ENCODE measurements at places on chromosomes 1 and 21.

DNA sequence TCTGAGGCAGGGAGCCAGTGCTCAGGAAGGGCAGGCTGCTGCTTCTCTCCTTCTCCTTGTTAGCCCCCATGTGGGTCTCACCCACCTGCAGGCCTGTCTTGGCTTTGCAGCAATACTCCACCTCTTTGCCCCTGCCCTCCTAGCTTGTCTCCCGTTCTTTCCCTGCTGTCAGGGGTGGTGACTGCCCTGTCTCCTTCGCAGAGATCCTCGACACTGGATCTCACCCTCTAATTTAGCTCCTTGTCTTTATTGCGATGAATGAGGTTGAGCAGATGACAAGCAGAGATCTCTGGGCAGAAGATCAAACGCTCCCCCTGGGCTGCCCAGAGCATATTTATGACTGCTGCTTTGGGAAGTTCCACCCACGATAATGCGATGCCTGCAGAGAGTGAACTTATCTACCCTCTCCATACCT lies 199.2 kb downstream of the ROR1 start:
- H3K27ac ChIP-seq: no peak overlapping the region
- no peaks in the 10 kb centered on the region for H3K4me1 ChIP-seq
- H3K4me3 ChIP-seq: no peak overlapping the region
- no peaks in the 10 kb centered on the region for H3K36me3 ChIP-seq
- DNase-seq: no peak

- H3K4me3 ChIP-seq: no peak overlapping the region
- no peaks in the 10 kb centered on the region for H3K4me1 ChIP-seq
- no peak overlapping the region for H3K27ac ChIP-seq
- H3K27me3 ChIP-seq: no peaks in the 10 kb centered on the region
- no peaks in the 10 kb centered on the region for H3K36me3 ChIP-seq
These were observed 104.3 kb downstream of the FAM78B start for GRCh38 chr1:166062421-166063070.

DNA sequence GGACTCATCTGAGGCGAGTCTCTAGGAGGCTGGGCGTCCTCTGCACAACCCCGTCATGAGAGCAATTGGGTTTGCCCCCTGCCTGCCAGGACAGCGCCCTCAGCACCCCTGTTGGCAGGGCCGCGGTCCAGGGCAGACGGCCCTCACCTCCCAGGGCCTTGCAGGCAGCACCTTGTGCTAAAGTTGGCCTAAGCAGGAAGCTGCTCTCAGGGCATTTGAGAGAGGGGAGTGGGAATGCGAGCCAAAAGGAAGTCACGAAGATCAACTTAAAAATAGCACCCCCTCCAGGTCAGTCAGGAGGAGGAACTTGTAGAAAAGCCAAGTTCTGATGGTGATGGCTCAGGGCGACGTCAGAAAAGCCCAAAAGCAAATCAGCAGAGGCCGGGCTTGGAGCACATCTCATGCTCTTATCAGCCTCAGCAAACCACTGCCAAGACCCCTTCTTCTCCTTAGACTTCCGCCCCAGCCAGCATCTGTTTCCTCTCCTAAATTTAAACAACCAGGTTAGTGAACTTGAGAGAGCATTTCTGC lies 12.6 kb upstream of the ADORA3 start:
- no peak for DNase-seq
- H3K27me3 ChIP-seq: no peaks in the 10 kb centered on the region
- H3K4me1 ChIP-seq: peaks cover 54% of the 10 kb centered on the region

DNA sequence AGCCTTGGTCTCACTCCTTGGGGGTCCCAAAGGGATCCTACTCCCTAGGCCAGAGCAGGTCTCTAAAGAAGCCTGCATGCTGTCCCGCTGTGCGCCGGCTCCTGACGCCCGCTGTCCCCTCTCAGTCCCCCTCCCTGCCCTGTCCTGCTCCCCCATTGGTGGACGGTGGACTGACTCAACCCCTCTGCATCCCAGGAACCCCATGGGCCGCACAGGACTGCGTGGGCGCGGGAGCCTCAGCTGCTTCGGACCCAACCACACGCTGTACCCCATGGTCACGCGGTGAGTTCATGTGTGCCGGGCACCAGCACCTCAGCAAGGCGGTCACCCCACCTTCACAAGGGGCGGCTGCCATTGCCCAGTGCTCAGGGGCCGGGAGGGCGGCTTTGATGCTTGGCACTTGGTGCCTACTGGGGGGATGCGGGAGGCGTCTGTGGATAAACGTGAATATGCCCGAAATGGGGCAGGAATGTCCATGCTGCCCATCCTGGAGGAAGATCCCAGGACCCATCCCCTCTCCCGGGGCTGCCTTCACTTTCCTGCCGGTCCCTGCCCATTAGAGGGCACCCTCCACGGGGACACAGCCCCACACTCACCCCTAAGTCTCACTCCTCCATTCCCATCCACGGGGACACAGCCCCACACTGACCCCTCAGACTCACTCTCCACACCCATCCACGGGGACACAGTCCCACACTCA lies 20.2 kb upstream of the LRRC3 start:
- H3K36me3 ChIP-seq: no peaks in the 10 kb centered on the region
- H3K4me3 ChIP-seq: no peak overlapping the region
- DNase-seq: no peak
- H3K27ac ChIP-seq: no peak overlapping the region
- no peaks in the 10 kb centered on the region for H3K4me1 ChIP-seq
- H3K27me3 ChIP-seq: no peaks in the 10 kb centered on the region

DNA sequence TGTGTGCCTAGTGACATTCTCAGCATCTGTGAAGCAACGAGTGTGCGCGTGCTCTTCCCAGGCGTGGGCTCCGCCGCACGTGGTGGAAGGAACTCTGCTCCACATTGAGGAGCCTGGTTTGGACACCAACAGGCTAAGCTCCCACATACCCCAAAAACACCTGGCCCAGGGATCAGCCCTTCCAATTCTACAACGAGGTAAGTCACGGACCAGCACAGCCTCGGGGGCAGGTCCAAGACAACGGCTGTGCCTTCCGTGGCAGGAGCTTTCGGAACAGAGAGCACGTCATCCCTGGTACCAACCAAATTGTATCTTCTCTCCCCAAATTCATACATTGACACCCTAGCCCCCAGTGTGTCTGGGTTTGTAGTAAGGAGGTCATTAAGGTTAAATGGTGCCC lies 27.2 kb upstream of the PDE9A start:
- no peaks in the 10 kb centered on the region for H3K27me3 ChIP-seq
- no peaks in the 10 kb centered on the region for H3K36me3 ChIP-seq
- H3K4me3 ChIP-seq: no peak overlapping the region
- peaks cover 1% of the 10 kb centered on the region for H3K4me1 ChIP-seq
- DNase-seq: no peak

DNA sequence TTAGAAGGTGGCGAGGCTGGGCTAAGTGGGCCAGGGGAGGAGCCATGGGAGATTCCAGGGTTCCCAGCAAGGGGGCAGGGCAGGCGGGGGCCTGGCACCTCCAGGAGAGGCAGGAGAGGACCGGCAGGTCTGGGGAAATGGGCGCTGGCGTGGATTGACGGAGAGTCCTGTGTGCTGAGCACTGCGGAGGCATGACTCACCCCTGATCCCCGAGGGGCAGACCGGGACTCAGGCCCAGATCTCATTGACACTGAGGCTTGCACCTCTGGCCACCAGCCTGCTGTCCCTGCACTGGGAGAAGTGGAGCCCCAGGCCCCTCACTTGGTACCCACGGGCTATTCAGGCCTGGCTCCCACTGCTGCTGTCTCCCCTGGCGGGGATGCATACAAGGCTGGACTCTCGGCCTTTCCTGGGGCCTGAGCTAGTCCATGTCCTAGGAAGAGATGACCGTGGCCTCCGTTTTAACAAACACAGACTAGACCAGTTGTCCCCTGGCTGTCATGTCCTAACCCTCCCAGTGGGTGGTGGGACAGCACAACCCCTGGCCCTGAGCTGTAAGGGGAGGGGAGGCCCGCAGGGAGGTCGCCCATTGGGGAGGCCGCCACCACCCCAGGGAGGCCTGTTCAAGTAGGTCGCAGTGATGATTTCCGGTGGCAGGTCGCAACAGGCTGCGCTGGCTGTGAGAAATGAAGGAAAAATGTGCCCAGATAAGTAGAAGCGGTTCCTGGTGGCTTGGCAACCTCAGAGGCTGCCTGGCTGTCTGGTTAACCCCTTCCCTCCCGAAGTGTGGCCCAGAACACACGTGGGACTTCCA lies 39.7 kb downstream of the RIPK4 start:
- H3K4me3 ChIP-seq: no peak overlapping the region
- no peaks in the 10 kb centered on the region for H3K36me3 ChIP-seq
- no peak for DNase-seq
- no peaks in the 10 kb centered on the region for H3K4me1 ChIP-seq
- peaks cover 4% of the 10 kb centered on the region for H3K27me3 ChIP-seq

GRCh38 chr1:37476460-37477197 lies 2.2 kb downstream of the ZC3H12A start:
- H3K4me1 ChIP-seq: peaks cover 70% of the 10 kb centered on the region
- peaks cover 45% of the 10 kb centered on the region for H3K36me3 ChIP-seq
- DNase-seq: no peak
- H3K4me3 ChIP-seq: peak overlapping the region; percentile 99
- peak overlapping the region; percentile 98 for H3K27ac ChIP-seq
- no peaks in the 10 kb centered on the region for H3K27me3 ChIP-seq

GRCh38 chr1:237041795-237042525 lies at the start of gene RYR2:
TSS of gene RYR2 (plus strand) at chr1:237042184. CDS start at chr1:237042522, 338 bp downstream.
- peaks cover 6% of the 10 kb centered on the region for H3K27me3 ChIP-seq
- H3K27ac ChIP-seq: no peak within 1 kb of the TSS
- no peak for DNase-seq
- no peaks in the 10 kb centered on the region for H3K4me1 ChIP-seq
- no peaks in the 10 kb centered on the region for H3K36me3 ChIP-seq

DNA sequence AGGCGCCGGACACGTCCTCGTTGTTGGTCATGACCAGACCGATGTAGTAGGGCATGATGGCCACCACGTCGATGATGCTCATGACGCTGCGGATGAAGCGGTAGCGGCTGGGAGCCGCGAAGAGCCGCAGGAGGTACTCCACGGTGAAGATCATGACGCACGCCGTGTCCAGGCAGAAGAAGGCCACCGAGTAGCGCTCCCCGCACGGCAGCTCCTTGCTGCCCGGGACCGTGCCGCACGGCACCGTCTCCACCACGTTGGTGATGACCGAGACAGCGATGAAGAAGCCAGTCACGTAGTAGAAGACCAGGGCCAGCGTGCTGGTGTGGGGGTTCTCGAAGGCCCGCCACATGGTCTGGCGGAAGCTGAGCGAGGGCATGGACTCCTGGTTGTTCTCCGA lies 7.6 kb downstream of the KCND3 start:
- H3K27me3 ChIP-seq: no peaks in the 10 kb centered on the region
- no peak for DNase-seq
- H3K4me3 ChIP-seq: no peak overlapping the region
- no peaks in the 10 kb centered on the region for H3K4me1 ChIP-seq

DNA sequence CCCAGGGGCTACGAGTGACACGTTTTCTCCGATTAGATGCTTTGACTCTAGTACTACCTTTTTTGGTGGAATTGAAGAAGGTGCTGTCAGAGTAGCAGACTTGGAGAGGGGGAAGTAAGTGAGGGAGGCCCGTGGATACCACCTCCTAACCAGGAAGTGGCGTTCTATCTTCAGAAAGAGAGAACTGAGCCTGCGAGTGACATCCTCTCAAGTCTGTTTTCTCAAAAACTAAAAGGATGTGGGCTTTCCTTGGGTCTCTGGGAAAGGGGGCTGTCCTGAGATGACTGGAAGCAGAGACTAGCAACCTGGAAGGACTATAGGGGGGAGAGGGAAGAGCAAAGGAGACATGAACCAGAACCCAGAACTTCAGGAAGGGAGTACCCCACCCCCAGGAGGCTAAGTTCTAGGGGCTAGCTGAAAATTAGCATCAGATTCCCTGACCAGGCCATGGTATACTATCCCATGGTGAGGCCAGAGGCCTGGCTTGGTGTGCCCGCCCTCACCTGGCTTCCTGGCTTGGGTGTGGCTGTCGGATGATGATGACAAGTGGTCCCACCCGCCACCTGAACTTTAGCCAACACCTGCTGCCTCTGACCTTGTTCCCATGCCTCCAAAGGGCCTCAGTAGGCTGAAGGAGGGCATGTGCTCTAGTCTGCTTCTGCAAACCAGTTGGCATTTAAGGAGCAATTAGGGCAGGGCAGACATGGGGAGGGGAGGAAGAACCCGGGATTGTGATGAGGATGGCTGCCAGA lies 49.1 kb downstream of the ATP2B4 start:
- peaks cover 4% of the 10 kb centered on the region for H3K36me3 ChIP-seq
- peaks cover 71% of the 10 kb centered on the region for H3K4me1 ChIP-seq
- H3K27ac ChIP-seq: peak overlapping the region; percentile 3
- DNase-seq: peak; percentile 28
- H3K4me3 ChIP-seq: peak overlapping the region; percentile 0

GRCh38 chr1:8910914-8911313 lies 32.4 kb upstream of the ENO1 start:
- H3K27ac ChIP-seq: no peak overlapping the region
- DNase-seq: no peak
- H3K4me3 ChIP-seq: no peak overlapping the region
- H3K27me3 ChIP-seq: no peaks in the 10 kb centered on the region
- no peaks in the 10 kb centered on the region for H3K4me1 ChIP-seq
- H3K36me3 ChIP-seq: no peaks in the 10 kb centered on the region

DNA sequence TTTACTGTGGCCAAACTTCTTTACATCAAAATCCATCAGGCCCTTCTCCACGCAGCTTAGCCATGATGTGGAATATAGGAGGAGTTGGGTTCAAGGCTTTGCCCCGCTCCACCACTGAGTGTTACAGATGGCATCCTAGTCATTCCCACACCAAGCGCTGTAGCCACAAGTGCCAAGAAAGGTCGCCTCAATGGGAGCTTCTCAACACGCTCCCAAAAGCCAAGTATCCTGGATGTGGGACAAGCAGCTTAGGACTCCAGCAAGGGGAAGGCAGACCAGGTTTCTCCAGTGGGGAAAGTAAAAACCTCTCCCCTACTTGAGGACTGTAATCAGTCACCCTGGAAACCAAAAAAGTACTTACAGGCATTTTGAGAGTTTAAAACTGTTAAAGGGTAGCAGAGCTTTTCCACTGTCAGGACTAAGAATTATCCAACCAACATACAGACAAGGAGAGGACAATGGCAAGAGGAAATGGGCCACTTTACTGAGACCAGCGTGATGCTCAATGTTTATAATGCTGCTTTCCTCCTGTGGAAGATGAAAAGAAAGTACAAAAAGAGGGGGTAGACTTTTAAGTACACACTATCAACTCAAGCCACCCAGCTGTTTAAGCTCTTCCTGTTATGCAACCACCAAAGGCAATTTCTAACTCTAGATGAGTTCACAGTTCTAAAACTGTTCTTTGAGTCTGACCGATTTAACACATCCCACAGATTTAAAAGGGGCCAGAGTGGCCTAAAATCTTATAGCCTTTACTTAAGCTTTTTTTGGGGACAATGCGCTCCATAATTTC lies 120.7 kb upstream of the KRTAP19-8 start:
- no peak overlapping the region for H3K27ac ChIP-seq
- no peaks in the 10 kb centered on the region for H3K36me3 ChIP-seq

DNA sequence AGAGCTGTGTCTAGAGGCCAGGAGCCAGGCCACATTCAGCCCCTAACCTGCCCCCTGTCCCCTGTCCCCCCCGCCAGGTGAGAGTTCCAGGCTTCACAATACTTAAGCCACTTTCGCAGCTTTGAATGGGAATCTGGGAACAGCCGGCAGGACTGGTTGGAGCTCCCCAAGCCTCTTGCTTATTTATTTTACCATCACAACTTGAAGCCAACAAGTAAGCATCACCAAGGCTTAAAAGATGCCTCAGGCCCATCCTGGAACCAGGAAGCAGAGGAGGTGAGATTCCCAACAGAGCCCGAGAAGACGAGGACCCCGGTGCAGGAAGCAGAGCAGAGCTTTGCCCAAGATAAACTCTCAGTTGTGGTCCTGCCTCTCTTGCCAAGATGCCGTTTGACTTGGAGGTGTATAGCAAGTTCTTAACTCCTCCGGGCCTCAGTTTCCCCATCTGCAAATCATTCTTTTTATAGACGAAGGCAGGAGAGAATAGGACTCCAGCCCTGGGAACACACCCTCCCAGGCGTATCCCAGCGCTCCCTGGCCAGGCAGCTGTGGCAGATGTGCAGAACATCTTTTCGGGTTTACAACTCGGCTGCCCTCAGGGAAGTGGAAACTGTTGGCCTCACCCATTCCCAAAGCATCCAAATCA lies 66.8 kb upstream of the SLC25A33 start:
- H3K4me1 ChIP-seq: no peaks in the 10 kb centered on the region
- DNase-seq: no peak
- H3K27ac ChIP-seq: no peak overlapping the region
